ENCODE measurements at places on chromosomes 5 and 9.

DNA sequence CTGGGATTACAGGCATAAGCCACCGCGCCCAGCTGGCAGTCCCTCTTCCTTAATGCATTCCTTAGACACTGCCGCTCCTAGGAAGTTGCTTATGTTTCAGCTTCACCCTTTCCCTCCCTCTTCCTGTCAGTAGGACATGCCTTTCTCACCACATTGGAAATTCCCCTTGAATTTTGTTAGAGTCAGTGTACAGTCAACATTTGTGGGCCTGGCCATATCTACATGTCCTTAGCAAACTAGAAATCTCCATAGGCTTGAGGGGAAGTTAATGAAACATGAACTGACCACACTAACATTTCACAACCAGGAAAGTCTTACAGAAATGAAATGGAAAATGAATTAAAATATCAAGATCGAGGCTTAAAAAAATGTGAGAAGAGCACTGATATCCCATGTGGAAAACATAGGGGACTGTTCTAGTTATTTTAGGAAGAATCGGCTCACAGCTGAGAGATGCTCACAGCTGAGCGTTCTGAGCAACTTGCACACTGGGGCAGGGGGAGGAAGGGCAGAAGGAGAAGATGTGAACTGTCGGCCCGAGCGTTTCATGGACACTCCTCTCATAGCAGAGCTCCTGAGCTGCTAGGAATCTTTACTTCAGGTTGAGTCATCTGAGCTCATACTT lies 21.1 kb upstream of the LVRN start:
- no peak for DNase-seq

DNA sequence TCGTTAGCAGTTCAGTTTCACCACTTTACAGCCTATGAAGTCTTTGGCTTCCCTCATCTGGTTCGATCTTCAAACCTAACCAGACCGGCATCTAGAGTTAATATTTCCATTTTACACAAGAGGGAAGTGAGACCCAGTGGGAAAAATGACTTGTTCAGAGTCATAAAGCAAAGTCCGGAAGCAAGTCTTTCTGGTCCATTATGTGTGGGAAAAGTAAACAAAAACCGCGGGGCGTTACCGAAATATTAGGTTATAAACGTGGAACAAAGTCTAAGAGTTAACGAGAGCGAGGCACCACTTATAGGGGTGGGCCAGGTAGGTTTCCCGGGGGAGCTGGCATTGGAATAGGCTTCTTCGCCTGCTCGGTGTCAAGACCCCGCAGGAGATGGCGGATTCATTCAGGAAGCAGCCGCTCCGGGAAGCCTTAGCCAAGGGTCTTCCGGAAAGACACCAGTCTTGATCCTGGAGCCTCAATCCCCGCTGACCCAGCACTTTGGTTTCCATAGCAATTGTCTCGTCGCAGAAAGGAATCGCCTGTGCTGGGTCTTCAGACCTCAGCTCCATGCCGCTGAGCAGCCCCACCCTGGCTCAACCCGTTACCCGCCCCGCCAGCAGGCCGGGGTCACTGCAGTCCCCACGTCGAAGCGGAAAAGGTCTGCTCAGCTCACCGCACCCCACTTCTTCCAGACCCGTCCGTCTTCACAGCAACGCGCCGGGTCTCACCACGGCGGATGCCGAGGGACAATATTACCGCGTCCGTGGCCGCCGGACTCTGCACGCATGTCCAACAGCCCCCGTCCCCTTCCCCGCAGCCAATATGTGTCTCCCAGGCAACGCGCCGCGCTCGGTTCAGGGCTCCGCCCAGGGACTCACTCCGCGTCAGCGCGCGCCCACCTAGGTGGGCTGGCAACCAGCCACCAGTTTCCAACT lies at the start of gene C5orf52:
Gene C5orf52, plus strand, starts transcription at position 872 of the 930 bp plus-strand sequence. CDS start 82 bp downstream, outside the sequence.
- no peak for DNase-seq

- DNase-seq: peak; percentile 14
These were observed at the start of gene ELOVL7 for GRCh38 chr5:60843936-60844905. ELOVL7 (minus strand) TSS chr5:60844269; CDS start chr5:60787397, 56,872 bp downstream.

GRCh38 chr9:74524289-74524688 lies 27.2 kb downstream of the RORB start:
- no peak for DNase-seq

DNA sequence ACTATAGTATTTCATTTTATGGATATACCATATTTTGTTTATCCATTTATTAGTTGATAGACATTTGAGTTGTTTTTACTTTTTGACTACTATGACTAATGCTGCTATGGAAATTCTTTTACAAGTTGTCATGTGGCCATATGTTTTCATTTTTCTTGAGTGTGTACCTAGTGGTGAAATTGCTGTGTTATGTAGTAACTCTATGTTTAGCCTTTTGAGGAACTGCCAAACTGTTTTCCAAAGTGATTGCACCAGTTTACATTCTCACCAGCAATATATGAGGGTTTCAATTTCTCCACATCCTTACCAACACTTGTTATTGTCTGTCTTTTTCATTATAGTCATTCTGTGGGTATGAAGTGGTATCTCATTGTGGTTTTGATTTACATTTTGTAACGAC lies 75.4 kb downstream of the GRIA1 start:
- DNase-seq: no peak

All from T-helper 1 cell (primary cell).